Choroid plexus epithelial cell (primary cell): ENCODE measurements at places on chromosomes 1 and 21.
A peak's percentile ranks its signal among the peaks of the same experiment; 100 is the strongest.

GRCh38 chr1:108816049-108816893 lies 40.6 kb downstream of the AKNAD1 start:
- peak; percentile 93 for DNase-seq

DNA sequence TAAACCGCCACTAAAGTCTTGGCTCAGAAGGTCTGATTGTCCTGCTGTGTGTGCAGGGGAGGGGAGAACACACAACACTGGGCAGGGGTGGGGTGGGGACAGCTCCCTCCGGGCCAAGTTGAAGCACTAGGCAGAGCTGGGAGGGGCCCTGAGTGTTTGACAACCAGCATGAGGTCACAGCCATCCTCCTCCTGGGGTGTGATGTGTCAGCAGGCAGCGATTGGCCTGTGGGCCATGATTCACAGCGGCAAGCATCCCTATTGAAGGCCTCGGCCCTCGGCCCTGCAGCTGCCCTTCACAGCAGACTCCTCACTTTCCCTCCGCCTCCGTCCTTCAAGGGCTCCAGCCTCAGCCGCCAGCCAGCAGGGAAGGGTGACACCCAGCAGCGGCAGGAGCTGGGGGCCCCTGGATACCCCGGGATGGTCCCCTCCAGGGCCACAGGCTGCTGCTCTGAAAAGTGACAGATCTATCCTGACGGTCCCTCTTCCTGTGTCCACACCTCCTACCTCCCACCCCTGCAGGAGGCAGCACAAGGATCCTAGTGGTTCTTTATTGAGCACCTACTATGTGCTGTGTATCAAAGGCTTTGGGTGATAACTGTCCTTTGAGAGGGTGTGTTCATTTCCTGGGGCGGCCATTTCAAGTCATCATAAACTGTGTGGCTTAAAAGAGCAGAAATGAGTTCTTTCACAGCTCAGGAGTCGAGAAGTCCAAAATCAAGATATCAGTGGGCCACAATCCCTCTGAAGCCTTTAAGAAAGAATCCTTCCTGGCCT lies 66.0 kb upstream of the SLC25A33 start:
- DNase-seq, result peak; percentile 91

DNA sequence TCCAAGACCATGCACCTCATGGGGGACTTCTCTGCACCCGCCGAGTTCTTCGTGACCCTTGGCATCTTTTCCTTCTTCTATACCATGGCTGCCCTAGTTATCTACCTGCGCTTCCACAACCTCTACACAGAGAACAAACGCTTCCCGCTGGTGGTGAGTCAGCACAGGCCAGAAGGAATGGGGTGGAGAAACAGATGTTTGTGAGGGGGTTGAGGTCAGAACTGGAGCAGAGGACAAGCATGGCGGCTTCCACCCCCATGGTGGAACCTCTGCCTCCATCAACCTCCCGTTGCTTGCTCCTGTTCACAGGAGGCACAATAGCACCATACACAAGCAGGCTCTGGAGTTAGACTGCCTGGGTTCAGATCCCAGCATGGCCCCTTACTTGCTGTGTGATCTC lies 6.9 kb upstream of the ATXN7L2 start:
- DNase-seq, result no peak

DNA sequence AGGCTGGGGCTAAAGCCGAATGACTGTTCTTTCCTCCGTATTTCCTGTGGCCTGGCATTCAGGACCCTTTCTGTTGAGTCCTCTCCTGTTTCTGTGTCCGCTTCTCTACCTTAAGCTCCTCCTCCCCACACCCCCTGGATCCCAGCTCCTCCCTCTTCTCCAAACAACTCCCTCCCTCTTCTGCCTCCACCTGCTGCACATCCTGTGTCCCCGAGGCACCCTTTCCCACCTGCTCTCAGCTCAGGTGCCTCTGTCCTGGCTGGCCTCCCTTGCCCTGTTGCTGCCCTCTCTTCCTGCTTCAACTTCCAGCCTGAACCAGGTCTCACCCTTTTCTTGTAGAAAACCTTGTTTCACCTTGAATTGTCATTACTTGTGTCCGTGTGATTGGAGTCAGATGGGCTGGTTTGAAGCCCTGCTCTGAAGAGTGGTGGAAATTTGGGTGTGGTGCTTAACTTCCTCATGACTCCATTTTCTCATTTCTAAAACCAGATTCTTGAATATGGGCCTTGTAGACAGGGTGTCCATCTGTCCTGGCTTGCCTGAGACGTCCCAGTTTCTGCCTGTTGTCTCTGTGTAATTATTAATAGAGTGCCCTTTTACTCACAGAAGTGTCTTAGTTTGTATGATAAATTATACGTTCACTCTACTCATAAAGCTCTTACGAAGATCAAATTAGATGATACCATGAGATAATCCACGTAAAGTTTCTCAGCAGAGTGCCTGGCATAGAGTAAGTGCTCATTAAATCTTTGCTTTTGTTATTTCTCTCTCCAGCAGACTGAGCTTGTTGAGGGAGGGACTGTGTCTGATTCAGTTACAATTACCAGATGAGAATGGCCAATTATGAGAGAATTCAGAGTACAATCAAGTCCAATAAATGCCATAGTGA lies 58.9 kb upstream of the TRABD2B start:
- DNase-seq, result no peak

DNA sequence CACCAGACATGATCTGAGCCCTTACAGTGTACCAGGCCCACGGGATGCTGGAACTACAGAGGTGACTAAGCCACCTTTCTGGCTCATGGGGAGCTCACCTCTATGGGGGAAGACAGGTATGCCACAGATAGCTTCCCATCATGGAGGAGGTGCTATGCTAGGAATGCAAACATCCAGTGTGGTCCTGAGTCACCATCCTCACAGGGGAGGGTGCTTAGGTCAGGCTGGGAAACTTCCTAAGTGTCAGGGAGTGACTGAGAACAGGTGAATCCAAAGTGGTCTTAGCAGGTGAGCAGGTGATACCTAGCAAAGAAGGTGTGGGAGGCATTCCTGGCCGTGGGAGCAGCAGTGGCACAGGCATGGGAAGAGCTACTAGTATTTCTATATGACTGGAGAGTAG lies 8.6 kb upstream of the RASSF5 start:
- no peak for DNase-seq

DNA sequence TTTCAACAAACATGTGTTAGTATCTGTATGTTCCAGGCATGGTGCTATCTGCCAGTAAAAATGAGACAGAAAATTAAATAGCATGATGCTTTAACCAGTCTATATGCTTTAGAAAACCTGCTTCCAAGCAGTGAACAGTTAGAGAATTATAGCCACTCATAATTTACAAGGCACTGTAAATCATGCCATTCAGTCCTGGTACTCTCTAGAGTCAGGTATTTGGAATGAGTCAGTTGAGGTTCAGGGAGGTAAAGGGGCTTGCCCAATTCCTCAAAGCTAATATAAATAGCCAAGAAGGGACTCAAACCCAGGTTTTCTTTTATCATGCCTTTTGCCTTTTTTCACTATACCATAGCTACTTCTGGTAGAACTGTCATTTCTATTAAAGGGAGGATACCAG lies 184.4 kb downstream of the NFIA start:
- no peak for DNase-seq

- no peak for DNase-seq
These were observed 580 bp downstream of the TENT5B start for GRCh38 chr1:27011976-27012563.

GRCh38 chr21:42067531-42068255 lies 3.4 kb upstream of the UMODL1 start:
- DNase-seq, result no peak

DNA sequence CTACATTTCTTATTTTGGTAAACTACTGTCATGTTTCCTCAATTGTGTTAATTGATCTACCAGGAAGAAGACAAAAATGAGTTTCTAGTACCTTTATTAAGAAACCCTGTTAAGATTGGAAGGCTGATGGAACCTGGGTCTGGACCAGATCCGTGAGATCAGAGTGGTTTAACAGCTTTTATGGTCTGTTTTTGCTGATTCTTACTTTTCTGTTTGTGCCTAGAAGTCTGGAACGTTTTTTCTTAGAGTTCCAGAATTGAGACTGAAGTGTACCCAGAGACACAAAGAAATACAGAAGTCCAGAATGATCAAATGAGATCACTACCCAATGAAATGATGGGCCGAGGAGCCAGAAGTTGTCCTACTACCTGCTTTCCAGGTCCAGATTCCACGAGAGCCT lies 22.5 kb upstream of the CDC42 start:
- DNase-seq, result no peak

GRCh38 chr1:15042866-15043265 lies 110.7 kb upstream of the TMEM51 start:
- no peak for DNase-seq

DNA sequence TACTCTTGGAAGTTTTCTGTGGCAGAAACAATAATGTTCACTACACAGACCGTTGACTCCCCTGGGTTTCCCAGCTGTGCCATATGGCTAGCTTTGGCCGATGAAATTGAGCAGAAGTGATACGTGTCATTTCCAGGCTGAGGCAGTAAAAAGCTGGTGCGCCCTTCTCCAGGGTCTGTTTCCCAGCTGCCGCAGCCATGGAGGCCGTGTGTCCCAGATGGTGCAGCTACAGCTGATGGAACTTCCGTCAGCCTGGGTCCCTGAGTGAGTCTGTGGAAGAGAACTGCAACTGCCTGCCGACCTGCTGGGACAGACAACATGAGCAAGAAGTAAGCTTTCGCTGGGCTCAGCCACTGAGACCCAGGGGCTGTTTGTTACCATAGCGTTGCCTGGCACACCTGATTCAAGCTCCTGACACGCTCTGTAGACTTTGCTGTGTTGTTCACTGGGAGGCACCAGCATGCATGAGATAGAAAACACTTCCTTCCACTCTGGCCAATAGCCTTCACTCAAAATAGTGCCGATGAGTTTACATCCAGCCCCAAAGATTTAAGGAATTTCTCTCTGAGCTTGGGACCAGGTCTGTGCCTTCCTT lies 116.3 kb upstream of the SLC25A33 start:
- no peak for DNase-seq

DNA sequence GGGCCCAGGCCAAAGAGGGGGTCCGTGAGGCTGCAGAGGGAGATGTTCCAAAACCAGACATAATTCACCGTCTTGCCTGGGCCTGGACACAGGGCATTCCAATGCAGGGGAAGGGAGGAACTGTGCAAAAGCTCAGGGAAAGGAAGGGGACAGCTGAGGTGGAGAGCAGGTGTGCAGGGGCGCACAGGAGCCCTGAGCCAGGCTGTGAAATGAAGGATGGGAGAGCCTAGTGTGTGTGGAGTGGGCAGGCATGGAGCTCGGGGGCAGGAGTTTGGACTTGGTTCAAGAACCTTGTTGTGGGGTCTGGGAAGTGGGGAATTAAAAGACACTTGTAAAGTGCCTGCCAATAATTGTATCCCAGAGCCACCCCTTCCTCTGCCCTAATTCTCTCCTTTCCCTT lies 2.3 kb downstream of the TNNI1 start:
- no peak for DNase-seq

- DNase-seq, result peak; percentile 53
These were observed 90.3 kb upstream of the PAXBP1 start for GRCh38 chr21:32861866-32862265.

DNA sequence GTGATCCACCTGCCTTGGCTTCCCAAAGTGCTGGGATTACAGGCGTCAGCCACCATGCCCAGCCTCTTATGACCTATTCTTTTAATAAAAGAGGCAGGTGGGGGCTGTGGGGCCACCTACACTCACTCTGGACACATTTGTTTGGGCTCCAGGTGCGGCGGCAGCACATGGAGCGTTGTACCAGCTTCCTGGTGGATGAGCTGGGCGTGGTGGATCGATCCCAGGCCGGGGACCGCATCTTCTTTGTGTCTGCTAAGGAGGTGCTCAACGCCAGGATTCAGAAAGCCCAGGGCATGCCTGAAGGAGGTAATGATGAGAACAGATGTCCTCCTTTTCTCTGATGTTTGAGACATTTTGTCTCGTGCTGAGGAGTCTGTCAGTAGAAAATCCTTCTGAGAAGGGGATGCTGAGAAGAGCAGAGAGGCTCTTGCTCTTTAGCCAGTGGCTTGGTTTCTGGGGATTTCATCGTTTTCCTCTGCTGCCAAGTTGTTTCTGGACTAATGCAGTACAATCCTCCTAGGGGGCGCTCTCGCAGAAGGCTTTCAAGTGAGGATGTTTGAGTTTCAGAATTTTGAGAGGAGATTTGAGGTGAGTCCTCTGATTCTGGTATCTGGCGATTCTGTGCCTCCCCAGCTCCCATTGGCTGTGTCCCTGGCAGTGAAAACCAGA lies 17.9 kb upstream of the MIIP start:
- peak; percentile 82 for DNase-seq

GRCh38 chr1:111204983-111205713 lies 4.7 kb upstream of the DENND2D start:
- DNase-seq, result no peak

- DNase-seq, result peak; percentile 30
These were observed 124.0 kb downstream of the GPATCH2 start for GRCh38 chr1:217506878-217507277.

GRCh38 chr1:160520999-160521398 lies 2.1 kb downstream of the SLAMF6 start:
- DNase-seq, result no peak

GRCh38 chr1:166485620-166486019 lies 318.8 kb upstream of the FAM78B start:
- DNase-seq, result no peak

- peak; percentile 82 for DNase-seq
These were observed 187.2 kb downstream of the FGGY start for GRCh38 chr1:59484096-59484495.

GRCh38 chr1:3274972-3275371 lies 179.5 kb upstream of the ARHGEF16 start:
- DNase-seq, result no peak

DNA sequence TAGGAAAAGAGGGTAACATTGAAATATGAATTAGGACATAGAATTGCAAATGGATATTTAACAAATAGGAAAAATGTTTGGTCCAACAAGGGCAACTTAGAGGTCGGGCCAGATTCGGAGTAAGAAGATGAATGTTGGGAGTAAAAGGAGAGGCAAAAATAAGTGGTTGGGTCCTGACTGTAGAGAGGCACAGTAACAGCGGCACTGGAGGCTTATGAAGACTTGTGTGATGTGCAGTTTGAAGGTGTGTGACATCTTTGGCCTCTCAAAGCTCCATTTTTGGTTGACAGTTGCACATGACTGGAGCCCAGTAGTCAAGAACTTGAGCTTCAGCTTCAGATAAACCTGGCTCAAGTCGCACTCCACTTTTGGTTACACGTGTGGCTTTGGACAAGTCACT lies 109.9 kb upstream of the PAXBP1 start:
- DNase-seq, result no peak

DNA sequence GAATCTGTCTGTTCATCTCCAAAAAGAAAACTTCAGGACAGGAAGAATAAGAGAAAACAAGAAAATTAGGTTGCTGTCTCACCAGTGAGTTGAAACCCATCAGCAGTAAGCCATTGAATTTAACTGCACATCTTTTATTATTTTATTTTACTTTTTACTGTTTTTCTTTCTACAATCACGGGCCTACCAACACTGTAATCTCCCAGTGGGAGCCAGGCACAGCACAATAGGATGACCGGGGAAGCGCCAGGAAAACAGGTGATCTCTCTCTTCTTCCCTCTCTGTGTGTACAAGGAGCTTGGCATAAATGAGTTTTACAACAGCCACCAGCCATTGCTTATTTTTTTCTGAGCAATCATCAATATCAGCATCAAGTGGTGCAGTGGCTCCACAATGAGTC lies 113.1 kb upstream of the ESRRG start:
- no peak for DNase-seq

GRCh38 chr1:224996266-224996665 lies 66.8 kb downstream of the DNAH14 start:
- DNase-seq, result no peak

- DNase-seq, result no peak
These were observed 667 bp downstream of the HHIPL2 start for GRCh38 chr1:222547260-222547614.

GRCh38 chr1:94528299-94528698 lies 13.3 kb downstream of the F3 start:
- DNase-seq, result peak; percentile 39

GRCh38 chr1:35461966-35462651 lies 95.1 kb downstream of the KIAA0319L start:
- DNase-seq, result no peak

- DNase-seq, result no peak
These were observed 29.1 kb downstream of the PLPP3 start for GRCh38 chr1:56550138-56550858.
